Naive thymus-derived CD8-positive, alpha-beta T cell (primary cell): ENCODE measurements at places on chromosomes 3 and 15.

GRCh38 chr3:155233213-155233612 is 60.3 kb downstream of the STRIT1 start:
- DNase-seq = no peak

DNA sequence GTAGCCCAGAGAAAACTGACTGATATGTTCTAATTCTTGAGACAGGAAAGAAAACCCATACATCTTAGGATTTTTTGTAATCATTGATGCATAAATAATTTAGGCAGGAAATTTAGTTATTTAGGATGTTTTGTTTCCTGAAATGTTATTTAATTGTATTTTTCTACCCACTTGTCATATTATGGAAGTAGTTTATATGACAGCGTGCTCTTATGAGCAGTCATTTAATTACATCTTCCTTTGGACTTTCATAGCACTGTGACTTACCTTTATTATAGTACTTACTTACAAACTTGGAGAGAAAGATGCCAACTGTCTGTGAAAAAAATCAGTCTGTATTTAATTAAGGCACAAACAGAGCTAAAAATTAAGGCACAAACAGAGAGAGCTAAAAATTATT is 65.0 kb downstream of the AKAP13 start:
- no peak for DNase-seq

DNA sequence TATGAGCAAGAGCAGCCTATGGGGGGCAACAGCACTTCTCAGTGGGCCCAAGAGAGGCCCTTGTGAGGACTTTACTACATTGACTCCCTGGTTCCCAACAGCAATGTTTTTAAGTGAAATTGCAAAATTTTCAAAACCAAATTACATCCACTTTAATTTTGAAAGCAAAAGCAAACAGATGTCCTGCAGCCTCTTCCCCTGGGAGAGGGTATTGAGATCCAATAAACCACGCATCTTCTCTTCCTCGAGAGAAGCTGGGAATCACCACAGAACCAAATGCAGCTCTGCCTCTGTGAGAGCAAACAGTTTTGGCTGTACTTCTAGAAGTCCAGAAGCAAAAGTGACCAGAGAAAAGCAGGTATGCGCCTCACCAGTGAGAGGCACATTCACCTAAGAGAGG is 25.2 kb downstream of the NMNAT3 start:
- no peak for DNase-seq

DNA sequence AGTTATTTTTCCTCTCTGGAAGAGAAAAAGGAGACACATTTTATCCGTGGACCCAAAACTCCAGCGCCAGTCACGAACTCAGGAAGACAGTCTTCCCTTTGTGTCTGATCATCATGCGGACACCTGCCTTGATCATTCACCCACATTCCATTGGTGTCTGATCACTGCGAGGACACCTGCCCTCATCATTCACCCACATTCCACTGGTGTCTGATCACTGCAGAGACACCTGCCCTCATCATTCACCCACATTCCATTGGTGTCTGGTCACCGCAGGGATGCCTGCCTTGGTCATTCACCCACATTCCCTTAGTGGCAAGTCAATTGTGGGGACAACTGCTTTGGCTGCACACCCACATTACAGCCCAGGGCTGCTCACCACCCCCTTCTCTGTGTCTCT is 148.9 kb downstream of the ROBO1 start:
- no peak for DNase-seq

DNA sequence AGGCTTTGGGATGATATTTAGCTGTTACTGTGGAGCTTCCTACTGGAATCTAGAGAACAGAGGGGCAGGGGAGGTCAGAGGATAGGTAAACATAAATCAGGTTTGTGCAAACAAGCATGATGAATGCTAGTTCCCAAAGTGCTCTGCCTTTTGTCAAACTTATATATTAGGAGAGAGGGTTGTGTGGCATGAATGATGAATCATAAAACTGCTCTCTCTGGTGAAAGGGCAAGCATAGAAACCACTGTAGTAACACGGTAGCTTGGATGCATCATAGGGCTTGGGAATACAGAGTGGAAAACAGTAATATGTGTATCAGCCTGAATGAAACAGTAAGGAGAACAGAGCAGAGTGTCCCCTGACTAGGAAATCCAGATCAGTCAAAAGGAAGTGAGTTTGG is 486.7 kb downstream of the IL5RA start:
- DNase-seq = no peak

DNA sequence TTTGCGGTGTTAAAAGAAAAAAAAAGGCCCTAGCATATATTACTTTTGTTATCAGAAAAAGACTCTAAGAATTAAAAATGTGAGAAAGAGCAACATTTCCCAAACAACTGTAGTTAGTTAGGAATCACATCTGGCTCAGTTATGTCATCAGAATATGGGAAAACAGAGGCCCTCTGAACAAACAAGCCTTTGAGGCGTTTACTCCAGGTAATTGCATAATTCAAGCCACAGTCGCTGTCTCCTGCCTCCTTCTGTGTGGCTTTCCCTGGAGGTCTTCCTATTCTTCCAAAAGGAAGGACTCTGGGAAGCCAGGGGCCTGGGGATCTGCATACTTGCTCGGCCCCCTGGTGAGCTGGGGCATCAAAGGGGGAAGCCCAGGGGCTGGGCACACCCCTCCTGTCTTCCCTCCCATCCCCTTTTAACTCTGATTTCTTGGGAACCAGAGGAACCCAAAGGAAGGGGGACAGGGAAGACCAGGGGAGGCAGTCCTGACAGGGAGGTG is 3.7 kb upstream of the FAM107A start:
- DNase-seq = no peak

DNA sequence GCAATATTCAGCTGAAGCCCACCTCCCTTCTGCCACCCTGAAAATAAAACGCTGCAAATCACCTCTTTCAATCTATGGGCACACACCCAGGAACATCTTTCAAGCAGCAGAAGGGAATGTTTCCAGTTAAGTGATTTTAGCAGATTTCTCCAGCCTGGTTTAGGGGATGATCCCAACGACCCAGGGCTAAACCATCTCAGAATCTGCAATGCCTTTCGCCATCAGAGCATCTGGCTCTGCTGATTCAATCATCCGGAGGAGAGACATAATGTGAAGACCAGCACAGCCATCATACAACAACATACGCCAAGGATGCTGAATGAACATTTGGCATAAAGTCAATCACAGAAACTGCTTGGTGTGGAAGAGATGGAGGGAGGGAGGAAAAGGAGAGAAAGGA is 15.5 kb upstream of the LRRN1 start:
- no peak for DNase-seq

DNA sequence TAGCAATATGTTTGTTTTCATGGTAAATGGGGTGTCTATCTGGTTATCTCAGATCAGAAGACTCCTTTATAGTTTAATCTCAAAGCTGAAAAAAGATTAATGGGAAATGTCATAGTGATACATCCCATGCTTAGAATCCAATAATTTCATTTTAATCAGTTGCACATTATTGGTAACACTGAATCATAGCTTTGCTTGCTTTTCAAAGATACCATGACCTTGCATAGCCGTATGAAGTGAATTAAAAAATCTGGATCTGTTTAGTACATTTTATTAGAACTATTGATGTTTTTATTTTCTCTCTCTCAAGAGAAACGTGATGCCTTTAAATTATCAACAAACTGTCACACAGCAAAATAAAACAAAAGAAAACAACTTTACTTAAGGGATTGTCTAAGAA is 506.7 kb upstream of the SGO1 start:
- no peak for DNase-seq

DNA sequence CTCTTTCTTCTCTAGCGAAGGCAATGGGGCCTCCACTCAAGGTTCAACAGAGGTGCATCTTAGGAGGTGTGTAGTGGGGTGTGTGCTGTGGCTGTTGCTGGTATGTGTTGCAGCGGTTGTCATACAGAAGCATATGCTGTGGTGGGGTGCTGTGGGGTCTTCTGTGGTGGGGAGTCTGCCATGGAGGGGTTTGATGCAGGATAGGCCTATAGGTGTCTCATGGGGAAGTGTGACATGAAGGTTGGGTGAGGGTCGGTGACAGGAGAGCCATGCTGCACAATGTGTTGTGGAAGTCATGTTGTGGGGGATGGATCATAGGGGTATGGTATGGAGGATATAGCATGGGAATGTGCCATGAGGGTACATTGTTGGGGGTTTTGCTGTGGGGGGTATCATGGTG is 20.3 kb downstream of the NMNAT3 start:
- DNase-seq = no peak

DNA sequence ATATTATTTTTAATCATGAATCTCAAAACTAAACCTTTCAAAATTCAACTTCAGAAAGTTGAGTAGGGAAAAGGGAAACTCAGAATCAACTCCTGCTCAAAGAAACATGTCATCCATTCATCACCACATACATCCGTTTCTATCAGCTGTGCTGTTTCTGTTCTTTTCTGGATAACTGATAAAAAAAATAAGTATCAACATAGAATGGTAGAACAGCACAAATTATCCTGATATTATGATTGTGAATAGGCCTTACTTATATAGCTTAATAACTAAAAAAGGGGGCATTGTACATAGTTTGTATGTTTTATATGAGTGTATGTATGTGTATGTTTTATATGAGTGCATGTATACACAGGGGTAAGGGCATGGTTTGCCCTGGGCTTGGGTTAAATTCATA is 3.1 kb downstream of the TM4SF1 start:
- DNase-seq = no peak

- no peak for DNase-seq
Measured at GRCh38 chr3:160458151-160458550, 8.6 kb upstream of the TRIM59 start.

GRCh38 chr15:93819826-93820225 is 411.5 kb upstream of the MCTP2 start:
- DNase-seq = no peak

DNA sequence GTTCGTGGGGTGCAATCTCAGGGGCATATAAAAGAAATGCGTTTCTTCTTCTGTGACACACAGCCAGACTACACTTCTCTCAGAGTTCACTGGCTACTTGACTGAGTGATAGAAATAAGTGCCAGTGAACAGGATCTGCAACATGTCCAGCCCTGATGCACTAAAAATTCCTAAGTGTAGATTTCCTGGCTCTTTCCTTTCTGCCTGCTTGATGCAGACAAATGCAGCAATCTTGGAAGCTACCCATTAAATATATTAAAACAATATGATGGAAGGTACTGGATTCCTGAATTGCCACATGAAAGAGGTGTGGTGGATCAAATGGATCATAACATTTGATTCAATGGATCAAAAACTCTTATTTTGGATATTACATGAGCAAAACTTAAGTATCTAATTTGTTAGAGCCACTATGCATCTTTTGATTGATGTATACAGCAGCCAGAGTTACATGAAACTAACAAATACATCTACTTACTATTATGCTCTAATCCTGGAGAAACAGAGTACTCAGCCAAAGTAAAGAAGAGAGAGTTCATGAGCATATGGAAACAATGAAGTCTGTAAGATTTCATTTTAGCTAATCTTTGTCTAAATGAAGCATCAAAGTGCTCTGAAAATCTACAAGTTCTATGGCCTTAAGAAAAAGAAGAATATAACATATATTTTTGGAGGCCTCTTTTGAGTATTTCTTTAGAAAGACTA is 222.6 kb downstream of the ZNF385D start:
- no peak for DNase-seq

DNA sequence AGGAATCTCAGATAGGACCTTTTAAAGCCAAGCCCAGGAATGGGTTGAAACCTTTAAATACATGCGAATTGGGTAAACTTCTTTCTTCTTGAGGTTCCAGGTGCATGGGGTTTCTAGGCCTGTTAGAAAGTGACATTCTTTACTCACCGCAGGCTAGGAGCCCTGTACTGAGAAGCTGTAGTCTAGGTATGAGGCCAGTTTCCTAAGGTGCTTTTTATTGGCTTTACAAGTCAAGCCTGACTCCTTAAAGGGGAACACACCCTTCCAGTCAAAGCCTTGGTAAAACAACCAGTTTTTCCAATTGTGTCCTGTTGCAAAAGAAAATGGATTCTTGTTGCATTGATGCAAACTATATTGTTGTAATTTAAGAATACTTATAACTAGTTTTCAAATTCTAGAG is 76.1 kb upstream of the ATP11B start:
- no peak for DNase-seq

- DNase-seq = peak; percentile 81
Measured at GRCh38 chr3:170037463-170038433, at the start of gene GPR160. Gene GPR160 (plus strand): TSS chr3:170037995. CDS start chr3:170083973, 45,978 bp downstream.

DNA sequence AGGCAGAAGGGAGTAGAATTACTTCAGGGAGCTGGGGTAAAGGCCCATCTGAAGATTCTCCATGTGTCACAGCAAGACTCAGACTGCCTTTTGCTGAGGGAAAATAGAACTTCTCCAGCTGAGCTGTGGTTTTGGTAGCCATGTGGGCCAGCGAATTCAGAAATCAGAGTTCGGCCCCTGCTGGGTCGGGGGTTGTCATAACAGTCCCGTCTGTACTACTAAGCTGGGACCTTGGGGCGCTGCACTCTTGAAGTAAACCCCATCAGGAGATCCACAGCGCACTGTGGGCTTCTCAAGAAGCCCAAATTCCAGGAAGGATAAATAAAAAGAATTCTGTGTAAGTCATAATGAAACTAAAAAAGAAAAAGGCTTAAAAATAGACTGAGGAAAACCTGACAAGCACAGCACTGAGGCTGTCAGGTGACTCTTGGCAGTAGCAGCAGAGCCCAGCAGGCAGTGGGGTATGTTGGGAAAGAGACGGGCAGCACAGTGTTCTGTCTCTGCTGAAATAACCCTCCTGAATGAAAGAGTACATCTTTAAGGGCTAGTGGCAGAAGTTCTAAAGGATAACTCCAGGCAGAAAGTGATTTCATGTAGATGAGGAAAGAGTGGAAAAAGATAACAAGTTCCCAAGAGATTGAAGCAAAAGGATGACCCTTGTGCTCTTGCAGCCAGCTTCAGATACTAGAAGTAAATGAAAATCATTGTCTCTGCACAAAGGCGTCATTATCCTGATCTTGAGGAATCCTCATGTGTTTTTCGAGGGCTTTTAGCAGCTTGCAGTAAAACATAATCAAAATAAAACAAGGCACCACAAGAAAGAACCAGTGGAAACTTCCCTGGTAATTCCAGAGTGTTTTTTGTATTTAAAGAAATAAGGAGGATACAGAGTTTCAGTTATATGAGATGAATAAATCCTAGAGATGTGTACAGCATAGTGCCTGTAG is 74.5 kb downstream of the RAB7A start:
- DNase-seq = no peak

- no peak for DNase-seq
Measured at GRCh38 chr15:57527382-57528091, 64.2 kb upstream of the MYZAP start.

GRCh38 chr15:51731549-51732267 is 5.7 kb downstream of the LYSMD2 start:
- DNase-seq = peak; percentile 19
